CD8-positive, alpha-beta T cell (primary cell): ENCODE measurements at places on chromosomes 4 and X.
A peak's percentile ranks its signal among the peaks of the same experiment; 100 is the strongest.

DNA sequence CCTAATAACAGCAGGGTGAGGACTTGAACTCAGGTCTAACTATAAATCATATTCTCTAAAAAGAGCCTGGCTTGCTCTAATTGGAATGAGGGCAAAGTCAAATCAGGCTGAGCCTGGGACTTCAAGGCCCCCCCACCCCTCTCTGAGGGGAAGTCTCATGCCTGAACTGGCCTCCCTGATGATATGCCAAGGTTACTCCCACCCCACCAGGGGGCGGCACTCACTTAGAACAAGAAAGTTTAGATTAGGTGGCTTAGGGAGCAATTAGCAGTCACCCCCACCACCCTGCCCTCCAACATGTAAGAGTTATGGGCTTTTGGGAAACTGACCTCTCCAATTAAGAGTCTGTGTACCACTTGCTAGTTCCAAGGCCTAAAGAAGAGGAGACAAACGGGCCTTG, 2.7 kb downstream of the FOXO4 start:
- DNase-seq, result peak; percentile 82

GRCh38 chr4:107719207-107719921, 670 bp downstream of the PAPSS1 start:
- no peak for DNase-seq

DNA sequence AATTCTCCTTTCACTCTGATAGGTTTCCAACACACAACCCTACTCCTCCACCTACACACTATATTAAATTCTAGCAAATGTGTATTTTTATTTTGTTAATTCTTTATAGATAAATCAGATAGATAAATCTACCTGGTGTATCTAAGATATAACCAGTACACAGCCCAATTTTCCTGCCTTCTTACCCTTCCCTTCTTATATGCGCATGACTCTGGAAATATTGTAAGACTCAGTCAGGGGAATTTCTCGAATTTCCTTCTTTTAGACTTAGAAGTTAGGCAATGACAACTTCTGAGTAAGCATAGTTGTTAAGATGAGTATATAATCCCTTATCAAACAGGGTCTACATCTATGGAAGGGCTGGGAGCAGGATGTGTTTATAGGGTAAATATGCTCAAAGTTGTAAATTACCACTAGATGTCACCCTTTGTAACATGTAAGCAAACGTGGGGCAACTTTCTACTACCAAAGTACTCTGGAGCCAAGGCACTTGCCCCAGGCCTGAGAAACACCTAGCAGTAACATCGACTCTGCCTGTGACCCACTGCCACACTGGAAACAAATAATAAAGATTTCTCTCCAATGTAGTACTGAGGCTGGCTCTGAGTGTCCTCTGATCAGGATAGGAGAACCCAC, 444.7 kb downstream of the IQCM start:
- DNase-seq, result no peak

GRCh38 chr4:158211222-158211621, 936 bp downstream of the TMEM144 start:
- DNase-seq, result no peak

DNA sequence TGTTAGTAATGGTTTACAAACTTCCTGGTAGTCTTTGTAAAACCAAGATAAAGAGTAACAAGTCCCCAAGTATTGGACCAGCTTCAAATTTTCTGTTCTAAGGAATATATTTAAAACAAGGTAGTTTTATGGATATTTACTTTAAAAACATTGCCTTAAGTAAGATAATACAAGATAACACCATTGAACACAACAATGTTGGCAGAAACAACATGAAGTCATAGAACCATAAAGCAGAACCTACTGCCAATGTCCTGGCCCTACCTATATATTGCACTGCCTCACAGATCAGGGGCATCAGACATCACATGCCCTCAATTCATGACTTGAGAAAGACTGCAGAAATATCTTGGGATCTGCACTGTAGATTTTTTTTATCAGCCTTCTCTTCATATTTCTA, 1176.2 kb downstream of the PCDH7 start:
- no peak for DNase-seq

GRCh38 chrX:150446995-150447394, 83.9 kb downstream of the MAMLD1 start:
- no peak for DNase-seq

- DNase-seq, result no peak
Measured at GRCh38 chr4:159435561-159436023, 332.7 kb downstream of the RAPGEF2 start.

GRCh38 chrX:9467146-9467545, 2.3 kb downstream of the TBL1X start:
- DNase-seq, result no peak

DNA sequence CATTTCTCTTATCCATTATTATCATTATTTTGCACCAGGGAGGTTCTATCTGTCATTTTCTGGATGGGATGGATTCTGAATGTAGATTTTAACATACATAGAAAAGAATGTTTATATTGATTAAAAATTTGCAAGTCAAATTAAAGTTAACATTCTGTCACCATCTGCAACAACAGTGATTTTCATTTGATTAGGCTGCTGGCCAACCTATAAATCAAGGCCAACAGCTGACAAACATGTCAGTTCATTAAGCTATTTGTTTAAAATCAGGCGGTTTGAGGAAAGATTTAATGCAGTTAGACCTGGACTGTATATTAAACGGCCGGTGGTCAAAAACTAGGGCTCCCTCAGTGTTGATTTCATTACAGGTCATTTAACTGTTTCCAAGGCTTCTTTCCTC, 109.5 kb upstream of the CBR4 start:
- no peak for DNase-seq

- DNase-seq, result no peak
Measured at GRCh38 chr4:39521253-39521919, 5.9 kb downstream of the UGDH start.

DNA sequence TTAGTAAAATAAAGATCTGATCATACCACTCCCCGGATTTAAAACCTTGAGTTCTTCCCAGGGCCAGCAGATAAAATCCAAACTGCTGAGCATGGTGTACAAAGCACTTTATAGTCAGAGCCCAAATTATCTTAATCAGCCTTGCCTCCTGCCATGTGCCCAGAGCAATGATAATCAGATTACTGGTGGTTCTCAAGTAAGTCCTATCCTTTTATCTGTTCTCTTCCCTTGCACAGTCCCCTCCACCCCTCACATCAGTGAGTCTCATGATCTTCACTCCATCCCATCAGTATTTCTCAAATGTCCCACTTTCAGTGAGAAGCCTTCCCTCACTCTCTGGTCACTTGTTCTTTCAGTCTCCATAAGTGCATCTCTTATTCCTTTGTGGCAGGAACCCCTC, 22.7 kb downstream of the INTS6L start:
- no peak for DNase-seq

DNA sequence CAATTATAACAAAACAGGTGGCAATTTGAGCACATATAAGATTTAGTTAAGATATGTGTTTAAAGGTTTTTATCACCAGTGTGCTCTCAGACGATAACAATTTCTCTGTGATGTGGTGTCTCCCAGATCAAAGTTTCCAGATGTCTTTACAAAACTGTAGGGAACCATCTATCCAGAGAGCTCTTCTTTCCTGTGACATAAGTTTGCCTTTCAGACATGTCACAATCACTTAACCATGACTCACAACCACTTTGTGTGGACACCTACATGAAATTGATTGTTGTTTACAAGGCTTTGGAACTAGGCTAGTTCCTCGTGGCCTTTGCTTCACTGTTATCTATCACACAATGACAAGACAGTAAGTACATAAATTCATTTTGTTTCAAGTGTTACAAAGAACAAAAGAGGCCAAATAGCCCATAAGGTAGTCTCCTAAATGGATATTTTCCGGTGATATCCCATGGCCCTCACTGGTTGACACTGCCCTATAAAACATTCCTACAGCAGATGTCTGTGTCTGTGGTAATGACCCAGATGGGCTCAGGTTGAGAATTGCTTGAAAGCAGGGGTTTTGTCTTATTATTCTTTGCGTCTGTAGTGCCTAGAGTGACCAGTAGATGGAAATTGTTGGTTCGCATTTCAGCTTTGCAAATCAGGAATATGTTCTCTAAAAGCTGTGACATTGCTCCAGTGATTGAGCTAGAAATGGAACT, 297.8 kb upstream of the FAM241A start:
- DNase-seq, result no peak

DNA sequence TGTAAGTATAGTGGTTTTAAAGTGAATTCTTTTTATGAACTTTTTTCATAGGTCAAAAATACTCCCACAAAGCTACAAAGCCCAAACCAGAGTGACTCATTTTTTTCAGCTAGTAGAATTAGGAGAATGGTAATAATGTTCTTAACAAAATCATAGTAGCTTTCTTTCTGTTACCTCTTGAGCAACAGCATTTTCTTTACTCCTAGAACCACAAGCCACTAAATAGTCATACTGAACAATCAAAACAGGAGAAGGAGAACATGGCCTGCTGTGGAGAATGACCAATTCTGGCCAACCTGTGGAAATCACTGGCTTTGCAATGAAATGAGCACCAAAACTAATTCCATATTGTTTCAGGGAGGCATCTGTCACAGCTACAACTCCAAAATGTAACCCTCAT, 112.9 kb downstream of the AMMECR1 start:
- no peak for DNase-seq

- DNase-seq, result no peak
Measured at GRCh38 chr4:99968330-99968729, 18.3 kb upstream of the H2AZ1 start.

- DNase-seq, result no peak
Measured at GRCh38 chr4:181971411-181971810, 271.8 kb upstream of the TENM3 start.

- no peak for DNase-seq
Measured at GRCh38 chrX:123743312-123743711, 10.5 kb upstream of the THOC2 start.

- DNase-seq, result no peak
Measured at GRCh38 chr4:1763550-1764080, 29.5 kb upstream of the FGFR3 start.

- DNase-seq, result no peak
Measured at GRCh38 chr4:183504930-183505610, at the start of gene ING2. Gene ING2 (plus strand): TSS chr4:183505058. CDS start chr4:183505196, 138 bp downstream.

DNA sequence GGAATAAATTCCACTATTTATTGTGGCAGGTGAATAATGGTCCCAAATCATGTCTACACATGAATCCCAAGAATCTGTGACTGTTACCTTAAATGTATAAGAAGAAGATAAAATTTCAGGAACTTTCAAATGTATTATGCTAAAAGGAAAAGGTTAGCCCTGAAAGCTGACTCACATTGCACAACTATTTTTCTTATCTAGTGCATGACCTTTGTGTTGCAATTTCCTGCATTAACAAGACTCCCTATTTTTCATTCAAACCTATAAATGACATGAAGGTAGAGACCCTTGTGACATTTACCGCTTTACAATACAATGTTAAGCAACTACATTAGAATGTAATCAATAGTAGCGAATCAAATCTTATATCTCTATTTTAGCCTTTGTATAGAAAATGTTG, 36.7 kb downstream of the UBQLN2 start:
- DNase-seq, result no peak

- peak; percentile 65 for DNase-seq
Measured at GRCh38 chrX:131816551-131817136, 206.5 kb upstream of the STK26 start.

- no peak for DNase-seq
Measured at GRCh38 chr4:121156822-121157769, 7.0 kb downstream of the TNIP3 start.

DNA sequence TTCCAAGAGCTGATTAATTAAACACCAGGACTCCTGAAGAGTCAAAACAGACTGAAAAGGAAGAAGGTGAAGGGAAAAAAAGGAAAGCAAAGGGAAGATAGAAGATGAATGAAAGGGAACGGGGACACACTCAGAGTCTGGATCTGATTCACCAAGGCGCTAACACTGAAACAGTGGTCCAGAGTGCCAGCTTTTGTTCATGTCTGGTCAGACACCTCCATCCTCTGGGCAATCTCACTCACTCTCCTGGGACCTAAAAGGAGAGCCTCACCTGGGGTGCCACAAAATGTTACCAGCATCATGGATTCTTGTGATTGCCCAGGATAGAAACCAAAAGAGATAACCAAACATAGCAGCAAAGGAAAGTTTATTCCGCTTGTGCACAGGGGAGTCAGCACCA, 120.3 kb upstream of the AFF2 start:
- DNase-seq, result no peak

DNA sequence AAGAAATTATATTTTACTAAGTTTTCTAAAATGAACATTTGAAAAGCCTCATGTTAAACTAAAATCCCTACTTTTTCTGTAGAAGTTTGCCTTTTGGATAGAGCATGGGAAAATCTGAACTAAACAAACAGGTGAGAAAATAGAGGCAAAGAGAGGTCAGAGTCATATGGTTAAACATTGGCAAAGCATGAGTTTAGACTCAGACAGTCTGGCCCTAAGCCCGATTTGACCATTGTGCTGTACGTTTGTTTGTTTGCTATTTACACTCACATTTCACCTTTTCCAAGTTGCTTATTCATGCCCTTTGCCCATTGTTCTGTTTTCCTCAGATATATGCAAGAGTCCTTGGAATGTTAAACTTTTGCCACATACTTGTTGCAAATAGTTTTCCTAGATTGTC, 85.4 kb downstream of the TIGD2 start:
- no peak for DNase-seq

DNA sequence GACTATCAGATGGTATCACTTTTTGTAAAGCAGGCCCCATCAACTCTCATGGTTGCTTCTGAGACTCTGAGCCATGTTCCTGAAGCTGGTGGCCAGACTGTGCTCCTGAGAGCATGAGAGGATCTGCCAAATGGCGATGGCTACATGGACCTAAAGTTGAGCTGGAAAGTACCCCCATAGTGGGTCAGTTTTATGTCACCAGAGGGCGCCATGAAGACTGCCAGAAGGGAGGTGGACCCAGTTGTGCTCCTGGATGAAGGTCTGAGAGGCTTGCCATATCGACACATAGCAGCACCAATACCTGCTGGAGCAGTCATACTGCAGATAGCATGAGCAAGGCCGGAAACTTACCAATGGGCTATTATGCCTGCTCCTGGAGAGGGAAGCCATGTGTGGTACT, 105.7 kb downstream of the SLITRK2 start:
- DNase-seq, result no peak

DNA sequence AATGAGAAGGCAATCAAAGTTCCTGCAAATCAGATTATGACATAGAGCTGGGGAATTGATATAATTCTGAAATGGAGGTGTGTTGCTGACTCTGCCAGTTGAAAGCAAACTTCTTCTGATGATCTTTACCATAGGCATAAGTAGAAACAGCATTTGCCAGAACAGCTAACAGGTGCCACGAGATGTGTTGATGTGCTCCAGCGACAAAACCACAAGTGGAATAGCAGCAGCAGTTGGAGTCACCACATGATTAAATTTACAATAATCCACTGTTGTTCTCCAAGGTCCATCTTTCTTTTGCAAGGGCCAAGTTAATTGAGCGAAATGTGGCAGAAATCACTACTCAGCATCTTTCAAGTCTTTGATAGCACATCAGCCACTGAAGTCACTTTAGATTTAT, 3.7 kb upstream of the OSTC start:
- no peak for DNase-seq

DNA sequence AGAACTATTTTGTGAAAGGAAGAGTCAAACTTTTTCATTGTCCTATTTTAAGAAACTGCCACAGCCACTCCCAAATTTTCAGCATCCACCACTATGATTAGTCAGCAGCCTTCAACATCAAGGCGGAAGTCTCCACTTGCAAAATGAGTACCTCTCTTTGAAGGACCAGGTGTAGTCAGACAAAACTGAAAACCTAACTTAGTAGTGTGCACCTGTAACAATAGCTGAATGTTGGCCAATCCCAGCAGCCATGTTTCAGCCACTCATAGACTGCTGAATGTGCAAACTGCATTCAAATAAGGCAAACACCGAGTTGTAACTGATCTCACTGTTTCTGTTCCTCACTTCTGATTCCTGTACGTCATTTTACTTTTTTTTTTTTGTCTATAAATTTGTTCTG, 341.1 kb downstream of the IL15 start:
- DNase-seq, result no peak
